Stimulated activated CD8-positive, alpha-beta memory T cell treated with anti-CD3 and anti-CD28 coated beads, Interleukin-4, amount 100 ng/mL, for 4 hours (primary cell): ENCODE measurements at places on chromosomes 1 and 21.
A peak's percentile ranks its signal among the peaks of the same experiment; 100 is the strongest.

DNA sequence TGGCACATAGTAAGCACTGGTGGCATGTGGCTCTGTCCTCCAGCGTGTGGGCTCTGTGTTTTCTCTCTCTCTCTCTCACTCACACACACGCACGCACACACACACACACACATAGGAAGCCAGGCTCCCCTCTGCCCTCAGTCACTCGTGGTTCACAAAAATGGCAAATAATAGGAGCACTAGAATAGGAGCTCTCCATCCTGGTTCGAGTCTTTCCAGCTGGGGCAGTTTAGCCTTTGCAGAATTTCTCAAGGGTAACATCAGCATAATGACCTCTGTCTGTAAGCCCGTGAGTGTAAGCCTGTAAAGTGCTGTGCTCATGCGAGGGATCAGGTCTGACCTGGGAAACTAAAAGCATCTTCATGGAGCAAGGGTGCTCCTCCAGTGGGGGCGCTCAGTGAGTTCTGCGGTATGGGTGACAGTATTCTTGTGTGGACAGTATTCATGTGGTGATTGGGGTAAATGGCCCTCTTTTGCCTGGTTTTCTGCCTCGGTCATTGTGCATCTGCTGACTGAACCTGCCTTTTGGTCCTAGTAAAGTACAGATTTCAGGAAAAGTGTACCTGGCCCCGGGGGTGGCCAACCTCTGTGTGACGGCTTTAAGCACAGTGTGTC lies 842 bp upstream of the ZC3H12A start:
- DNase-seq, result no peak

DNA sequence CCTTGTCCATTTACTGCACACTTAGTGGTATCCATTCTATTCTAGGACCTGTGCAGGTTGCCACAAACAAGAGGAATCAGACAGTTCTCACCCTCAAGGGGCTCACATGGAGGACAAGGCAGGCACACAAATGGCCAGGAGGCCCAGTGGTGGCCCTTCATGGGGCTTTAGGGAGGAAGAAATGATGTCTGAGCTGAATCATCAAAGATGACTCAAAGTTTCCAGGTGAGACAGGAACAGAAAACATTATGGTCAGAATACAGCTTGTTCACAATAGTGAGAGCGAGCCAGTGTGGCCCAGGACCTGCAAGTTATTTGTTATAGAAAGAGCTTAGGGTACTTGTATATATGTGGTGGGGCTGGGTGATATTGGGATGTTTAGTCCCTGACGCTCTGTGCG lies 26.4 kb downstream of the SHISAL2A start:
- DNase-seq, result no peak

DNA sequence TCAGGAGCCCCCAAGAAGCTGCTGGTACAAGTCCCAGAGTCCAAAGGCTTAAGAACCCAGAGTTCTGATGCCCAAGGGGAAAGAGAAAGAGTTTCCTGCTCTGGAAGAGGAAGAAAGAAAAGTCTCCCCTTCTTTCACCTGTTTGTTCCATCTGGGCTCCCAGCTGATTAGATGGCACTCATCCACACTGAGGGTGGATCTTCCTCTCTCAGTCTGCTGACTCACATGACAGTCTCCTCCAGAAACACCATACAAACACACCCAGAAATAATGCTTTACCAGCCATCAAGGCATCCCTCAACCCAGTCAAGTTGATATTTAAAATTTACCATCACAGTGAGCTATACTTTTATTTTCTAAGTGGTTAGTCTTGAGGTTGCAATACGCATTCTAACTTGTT lies 257.9 kb downstream of the PAPPA2 start:
- no peak for DNase-seq

DNA sequence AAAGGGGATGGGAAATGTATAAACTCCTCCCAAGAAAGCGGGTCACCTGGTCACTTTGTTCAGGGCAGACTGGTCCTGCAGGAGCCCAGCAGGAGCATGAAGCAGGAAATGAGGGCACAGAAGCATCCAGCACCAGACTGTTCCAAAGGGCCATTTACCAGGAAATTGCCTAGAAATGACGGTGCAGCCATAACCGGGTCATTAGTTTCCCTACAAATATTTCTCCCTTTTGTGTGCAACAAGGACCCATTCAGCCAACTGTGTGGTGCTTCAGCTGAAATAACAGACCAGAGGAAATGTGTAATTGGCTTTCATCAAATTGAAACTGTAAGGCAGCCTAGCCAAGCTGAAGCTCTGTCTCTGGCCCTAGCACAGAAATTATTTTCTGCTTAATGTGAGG lies 7.6 kb upstream of the CTTNBP2NL start:
- no peak for DNase-seq

DNA sequence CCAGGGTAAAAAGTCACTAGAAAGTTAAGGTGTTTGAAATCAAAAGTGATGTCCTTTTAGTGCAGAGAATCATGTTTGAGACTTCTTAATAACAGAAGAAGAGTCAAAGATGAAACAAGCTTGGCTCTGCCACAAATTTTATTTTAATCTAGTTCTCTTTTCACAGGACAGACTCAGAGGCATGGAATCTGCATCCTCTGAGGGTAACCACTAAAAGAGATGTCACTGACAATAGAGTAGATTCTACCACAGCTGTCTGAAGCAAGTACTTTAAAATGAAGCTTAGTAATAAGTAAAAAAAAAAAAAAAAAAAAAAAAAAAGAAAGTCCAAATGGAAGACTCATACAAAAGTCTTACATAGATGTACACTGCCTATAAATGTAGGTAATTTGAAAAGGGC lies 519.7 kb upstream of the PRMT6 start:
- DNase-seq, result no peak

DNA sequence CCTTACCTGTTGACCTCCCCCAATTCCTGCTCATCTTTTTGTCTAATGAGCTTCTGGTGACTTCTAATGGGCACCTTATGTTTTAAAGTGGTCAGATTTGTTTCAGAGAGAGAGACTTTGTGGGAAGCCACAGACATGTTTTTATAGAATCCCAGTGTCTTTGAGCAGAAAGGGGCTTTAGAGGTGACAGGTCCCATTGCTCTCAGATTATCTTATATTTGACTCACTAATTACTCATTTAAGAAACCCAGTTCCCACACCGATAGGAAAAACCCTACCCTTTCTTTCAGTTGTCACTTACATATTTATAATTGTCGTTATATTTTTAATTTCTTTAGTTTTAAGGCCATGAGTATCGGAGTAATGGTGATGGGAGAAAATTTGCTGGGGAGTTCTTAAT lies 215.5 kb downstream of the CAMTA1 start:
- no peak for DNase-seq

DNA sequence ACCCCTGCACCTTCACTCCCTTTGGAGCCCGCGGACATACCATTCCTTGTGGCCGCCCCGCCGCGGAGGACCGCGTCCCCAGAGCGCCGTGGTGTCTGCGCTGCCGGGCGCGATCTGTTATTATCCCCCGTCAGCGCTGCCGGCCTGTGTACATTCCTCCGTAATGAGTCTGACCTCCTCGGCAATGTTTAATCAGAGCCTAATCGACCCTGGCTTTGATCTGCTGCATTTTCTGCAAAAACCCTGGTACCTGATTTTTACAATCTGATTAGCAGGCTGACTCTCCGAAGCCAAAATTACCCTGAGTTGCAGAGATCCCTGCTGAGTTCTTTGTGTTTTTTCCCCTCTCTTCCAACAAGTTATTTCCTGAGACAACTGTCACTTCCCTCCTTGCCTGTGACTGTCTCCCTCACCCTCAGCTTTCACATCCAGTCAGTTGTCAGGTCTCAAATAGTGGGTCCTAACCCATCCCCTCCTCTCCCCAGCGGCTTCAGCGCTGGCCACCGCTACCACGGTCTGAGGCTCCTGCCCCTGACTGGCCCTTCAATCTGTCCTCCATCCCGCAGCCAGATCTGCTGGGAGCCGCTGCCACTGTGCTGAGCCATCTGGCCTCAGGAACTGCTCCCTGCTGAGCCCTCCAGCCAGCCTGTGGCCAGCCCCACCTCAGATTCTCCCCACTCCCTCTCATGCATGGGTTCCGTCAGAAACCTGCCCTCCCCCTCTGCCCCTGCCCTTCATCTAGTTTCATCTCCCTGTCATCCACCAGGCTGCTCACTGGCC lies 53.5 kb downstream of the GLIS1 start:
- DNase-seq, result no peak

- no peak for DNase-seq
Measured at GRCh38 chr1:112383759-112384370, 12.1 kb upstream of the CTTNBP2NL start.

- no peak for DNase-seq
Measured at GRCh38 chr1:55347866-55348265, 132.7 kb upstream of the USP24 start.

GRCh38 chr1:174266476-174266875 lies 107.2 kb downstream of the RABGAP1L start:
- no peak for DNase-seq

DNA sequence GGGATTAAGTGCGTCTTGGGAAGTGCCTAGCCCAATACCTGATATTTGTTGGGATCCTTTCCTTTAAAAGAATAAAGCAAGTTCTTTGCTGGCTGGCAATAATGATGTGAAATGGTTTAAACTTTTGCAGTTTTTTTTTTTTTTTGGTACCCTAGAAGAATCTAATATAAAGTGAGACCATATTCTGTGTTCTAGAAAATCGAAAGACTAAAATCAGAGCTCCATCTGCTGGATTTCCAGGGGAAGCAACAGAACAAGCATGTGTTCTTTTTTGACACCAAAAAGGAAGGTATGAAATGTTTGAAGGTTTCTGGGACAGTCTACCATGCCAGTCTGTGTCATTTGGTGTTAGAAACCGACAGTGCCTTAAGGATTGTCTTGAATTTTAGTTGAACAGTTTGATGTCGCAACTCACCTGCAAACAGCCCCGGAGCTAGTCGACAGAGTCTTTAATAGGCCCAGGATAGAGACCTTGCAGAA lies 6.4 kb downstream of the UTP11 start:
- DNase-seq, result no peak

DNA sequence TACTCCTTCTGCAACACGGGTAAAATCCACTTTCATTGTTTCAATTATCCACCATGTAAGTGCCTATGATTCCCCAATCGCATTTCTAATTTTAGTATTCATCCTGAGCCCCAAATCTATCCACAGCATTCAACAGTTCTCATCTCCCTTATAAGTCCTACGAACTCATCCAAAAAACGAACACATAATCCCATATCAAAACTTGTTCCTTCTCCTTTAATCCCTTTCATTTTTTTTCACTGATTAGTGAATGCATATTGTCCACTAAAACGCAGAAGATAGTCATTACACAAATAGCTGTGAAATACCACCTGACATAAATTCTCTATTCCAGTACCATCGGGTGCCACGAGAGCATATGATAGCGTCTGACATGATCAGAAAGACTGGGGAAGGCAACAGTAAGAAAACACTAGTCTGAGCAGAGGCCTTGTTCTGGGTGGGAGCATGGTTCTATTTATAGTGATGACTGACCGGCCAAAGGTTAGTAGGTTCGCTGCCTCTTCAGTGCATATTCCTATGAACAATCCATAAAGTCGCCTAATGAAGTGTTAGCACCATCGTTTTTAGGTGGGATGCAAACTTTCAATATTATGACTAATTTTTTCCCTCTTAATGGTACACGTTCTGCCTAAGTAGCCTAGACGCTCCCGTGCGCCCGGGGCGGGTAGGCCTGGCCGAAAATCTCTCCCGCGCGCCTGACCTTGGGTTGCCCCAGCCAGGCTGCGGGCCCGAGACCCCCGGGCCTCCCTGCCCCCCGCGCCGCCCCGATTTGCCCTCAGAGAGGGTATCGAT lies 648 bp downstream of the ATP5PF start:
- peak; percentile 14 for DNase-seq

- DNase-seq, result no peak
Measured at GRCh38 chr1:102434421-102434820, 437.7 kb upstream of the OLFM3 start.

DNA sequence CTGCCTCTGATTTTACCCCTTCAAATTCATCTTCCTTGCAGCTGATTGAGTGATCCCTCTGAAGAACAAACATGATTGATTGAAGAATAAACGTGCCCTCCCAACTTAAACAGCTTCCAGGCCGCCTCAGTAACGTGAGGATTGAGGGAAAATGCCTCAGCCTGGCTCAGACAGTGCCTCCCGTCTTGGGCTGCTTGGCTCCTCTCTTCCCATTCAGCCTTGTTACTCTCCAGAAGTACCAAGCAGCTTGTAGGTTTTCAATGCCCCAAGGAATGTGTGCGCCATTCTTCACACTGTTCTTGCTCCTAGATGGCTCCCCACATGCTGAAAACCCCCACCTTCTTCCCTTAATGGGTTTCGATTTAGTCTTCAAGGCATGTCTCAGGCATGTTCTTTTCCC lies 51.8 kb downstream of the ST6GALNAC5 start:
- DNase-seq, result no peak

- no peak for DNase-seq
Measured at GRCh38 chr1:116948642-116949041, 38.9 kb downstream of the PTGFRN start.

DNA sequence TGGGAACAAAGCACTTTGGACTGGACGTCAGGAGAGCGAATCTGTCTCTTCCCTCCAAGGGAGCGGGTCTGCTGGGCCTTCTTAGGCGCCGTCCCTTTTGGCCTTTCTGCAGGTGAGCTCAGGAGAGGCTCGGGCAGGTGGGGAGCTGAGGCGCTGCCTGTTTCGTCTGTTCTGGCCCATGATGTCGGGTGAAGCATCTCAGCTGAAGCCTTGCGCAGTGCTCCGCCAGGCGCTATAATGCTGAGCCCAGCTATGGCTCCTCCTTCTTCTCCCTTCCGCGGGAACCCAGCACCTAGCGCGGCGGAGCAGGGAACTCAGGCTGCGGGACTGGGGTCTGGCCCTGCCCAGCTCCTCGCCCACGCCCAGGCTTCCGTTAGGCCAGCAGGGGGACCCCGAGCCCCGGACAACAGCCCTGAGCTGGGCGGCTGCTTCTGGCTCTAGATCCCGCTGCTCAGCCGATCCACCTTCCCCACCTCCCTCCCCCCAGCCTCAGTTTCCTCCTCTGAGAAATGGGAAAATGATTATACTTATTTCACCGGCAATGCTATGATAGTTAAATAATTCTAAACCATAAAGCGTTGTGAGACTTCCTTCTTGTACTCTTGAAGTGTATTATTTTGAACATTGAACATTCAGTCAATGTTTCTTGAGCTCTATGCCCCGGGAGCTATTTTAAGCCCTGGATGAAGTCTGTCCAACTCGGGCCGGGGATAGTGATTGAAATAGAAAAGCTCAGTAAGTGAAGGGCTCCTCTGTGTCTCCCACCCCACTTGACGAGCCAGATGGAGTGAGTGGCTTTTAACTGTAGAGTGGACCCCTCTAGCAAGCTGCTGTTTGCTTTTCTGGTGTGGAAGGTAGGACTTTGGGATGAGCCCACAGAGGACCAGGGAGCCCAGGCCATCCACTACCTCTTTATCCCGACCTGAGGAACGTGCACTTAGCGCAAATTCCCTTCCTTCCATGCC lies 9.6 kb upstream of the ADORA1 start:
- no peak for DNase-seq

DNA sequence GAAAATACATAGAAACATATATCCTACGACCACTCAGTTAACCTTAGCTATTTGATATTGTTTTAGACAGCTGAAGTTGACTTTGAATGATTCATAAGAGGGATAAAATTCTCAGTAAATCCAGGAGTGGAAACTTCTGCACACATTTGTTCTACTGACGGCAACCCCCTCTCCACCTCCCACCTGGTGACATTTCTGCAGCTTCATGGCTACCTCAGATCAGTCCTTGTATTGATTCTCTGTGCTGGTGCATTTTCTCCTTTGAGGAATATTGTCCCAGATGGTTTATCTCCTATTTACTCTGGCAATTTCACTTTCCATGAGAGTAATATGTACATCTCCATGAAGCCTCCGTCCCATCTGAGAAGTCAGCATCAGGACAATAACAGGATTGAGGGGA lies 57.7 kb upstream of the COA6 start:
- DNase-seq, result no peak
